Activated CD4-positive, CD25-positive, alpha-beta regulatory T cell treated with anti-CD3 and anti-CD28 coated beads, Interleukin-2, amount 50 U/mL, for 24 hours (primary cell): ENCODE measurements at places on chromosomes 12 and 14.

DNA sequence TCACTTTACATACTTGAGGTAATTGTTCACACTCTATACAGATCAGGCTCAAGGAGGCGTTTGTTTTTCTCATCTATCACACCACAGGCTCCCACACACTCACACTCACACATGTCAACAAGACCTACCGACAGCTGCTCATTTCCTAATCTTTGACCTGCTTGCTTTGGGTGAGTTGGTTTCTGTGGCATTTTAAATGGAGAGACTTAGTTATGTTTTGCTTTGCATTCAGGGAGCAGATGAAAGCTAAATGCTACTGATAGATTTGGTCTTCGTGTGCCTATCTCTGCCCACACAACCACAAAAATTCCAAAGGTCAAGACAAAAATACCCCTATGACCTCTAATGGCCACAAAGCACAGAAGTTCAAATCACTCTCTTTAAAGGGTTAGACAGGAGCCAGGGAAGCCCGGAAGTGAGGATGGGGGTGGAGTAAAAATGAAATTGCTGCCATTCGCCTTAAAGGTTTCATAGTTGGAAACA, 203.5 kb upstream of the G2E3 start:
- peak; percentile 57 for ATAC-seq

- no peak for ATAC-seq
Observed at GRCh38 chr12:53652366-53652765, 23.5 kb downstream of the ATP5MC2 start.

DNA sequence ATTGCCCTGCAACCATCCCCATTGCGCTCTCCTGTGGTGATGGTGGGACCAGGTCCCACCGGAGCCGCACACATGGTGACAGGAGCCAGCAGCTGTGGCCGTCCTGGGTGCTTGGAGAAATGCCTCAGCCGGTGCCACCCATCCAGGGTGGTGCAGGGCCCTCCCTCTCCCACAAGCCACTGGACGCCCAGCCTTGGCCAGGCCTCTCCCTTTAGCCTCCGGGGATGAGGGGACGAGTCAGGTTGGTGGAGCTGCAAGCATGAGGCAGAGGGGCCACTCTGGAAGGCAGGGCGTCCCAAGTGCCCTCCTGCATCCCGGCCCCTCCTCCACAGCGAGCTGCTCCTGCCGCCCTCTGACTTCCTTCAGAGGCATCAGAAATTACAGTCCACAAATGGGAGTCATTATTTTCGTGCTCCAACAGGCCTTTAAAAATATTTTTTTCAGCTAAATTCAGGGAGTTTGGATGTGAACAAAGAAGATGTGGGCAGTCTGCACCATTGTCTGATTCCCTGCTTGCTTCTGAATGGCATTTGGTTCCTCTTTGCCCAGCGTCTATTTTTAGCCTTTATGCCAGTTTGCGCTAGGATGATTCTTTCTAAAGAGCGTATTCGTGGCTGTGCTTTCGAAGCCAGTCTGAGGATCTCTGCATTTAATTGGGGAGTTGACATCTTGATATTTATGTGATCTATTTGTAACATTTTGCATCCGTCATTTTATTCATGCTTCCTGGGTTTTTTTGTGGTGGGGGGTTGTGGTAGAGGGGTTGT, 189.4 kb downstream of the ADGRD1 start:
- no peak for ATAC-seq

- ATAC-seq, result no peak
Observed at GRCh38 chr12:124869059-124869665, 5.5 kb upstream of the SCARB1 start.

DNA sequence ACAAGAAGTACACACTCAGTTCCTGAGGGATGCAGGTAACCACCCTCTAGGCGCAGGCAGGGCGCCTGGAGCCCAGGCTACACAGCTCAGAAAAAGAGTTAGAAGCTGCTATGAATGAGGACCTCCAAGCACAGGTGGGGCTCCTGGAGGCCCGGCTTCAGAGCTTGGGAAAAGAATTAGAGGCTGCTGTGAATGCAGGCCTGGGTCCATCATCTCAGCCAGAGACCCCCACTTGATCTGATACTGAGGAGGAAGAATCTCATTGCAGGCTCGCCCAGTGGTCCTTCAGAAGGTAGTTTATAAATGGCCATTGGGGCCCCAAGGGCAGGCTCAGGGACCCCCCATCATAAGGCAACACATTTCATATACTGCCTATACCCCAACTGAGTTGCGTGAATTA, 556.4 kb downstream of the SLC6A15 start:
- ATAC-seq, result no peak

GRCh38 chr12:23830210-23830609, 119.3 kb downstream of the SOX5 start:
- ATAC-seq, result no peak

DNA sequence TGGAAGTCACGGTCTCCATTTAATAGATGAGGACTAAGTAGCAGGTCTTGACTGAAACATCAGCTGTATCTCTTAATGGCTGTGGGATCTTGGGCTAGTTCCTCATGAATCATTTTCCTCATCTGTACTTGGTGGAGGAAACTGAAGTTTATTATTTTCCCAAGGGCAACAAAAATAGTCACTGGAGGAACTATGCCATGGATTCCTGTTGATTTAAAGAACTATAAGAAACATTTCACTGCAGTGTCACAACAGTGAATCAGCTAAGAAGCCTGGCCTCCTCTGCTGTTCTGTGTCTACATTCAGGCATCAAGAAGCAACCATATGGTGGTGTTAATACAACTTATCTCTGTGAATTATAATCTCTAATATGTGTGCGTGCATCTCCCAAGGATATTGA, 200.5 kb downstream of the STXBP6 start:
- no peak for ATAC-seq

DNA sequence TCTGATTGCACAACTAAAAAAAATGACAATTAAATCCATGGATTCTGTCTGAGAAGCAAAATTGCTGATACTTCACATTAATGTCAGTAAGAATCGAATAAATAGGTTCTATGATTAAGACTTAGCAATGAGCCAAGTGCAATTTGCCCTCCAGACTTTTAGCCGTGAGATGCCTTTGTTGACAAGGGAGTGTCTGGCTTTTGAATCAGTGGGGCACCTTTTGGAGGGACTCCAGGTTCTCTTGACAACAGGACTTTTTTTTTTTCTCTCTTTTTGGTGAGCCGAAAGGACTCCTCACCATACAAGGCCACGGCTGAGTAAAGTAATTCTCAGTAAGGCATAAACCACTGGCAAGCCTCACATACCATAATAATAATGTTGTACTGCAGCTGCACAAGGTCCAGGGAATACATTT, 4.7 kb upstream of the MDM1 start:
- no peak for ATAC-seq

DNA sequence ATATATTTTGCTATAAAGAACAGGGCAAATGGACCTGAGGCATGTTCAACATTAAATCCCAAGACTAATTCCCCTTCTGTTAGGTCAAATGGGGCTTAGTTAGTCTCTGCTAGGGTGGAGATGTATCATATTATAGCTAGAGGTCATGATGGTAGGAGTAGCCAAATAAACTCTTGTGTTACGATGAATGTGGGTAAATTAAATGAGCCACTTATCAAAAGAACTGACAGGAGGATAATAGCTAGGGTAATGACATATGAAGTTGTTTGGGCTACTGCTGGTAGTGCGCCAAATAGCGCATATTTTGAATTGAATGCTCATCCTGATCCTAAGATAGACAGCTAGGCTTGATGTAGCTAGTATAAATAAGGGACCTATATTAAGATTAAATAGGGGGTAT, 445.0 kb downstream of the GXYLT1 start:
- no peak for ATAC-seq

GRCh38 chr14:27608377-27608776, 1010.5 kb upstream of the NOVA1 start:
- no peak for ATAC-seq

DNA sequence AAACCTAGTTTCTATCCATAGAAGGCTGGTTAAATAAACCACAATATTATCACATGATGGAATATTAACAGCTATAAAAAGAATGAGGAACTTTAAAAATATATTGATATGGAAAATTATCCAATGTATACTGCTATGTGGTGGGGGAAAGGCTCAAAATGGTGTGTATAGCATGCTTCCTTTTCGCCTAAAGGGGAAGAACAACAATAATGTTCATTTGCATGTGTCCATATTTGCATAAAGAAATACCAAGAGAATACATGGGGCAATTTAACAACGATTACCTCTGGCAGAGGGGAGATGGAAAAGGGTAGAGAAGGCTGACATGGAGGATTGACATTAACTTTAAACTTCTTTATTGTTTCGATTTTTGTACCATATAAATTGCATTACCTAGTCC, 121.3 kb upstream of the PARP11 start:
- ATAC-seq, result no peak

DNA sequence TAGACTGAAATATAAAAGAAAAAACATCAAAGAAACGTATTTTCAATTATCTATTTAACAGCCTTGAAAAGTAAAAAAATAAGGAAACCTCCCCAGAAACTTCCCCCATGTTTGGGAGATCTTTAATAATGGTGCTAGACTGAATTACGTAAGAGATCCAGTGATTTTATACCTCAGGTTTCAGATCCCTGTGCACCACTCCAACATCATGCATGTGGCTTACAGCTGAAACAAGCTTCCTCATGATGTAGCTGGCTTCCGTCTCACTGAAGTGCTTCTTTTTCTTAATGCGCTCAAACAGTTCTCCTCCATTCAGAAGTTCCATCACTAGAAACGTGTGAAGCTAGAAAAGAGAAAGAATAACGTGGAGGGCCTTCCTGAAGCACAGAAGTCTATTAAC, 78.0 kb upstream of the TTC7B start:
- ATAC-seq, result no peak

- ATAC-seq, result no peak
Observed at GRCh38 chr12:58361056-58361455, 419.7 kb downstream of the ATP23 start.

DNA sequence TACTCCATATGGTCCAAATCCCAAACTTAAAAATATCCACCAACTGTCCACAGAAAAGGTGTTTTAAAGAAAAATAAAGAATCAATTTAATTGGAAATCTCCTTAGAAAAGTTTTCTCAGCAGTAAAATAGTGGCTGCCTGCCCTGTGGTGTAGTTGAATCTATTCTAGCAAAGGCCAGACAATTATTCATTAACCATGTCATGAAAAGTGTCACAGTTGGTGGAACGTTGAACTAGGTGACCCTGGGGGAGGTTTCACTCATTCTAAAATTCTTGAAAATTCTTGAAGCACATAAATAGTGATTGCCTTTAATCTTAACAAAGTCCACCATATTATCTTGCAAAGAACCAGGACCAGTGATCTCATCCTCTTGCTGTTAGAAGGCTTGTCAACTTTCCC, 78.4 kb upstream of the GZMB start:
- ATAC-seq, result no peak

GRCh38 chr14:50523271-50524041, 8.9 kb downstream of the MAP4K5 start:
- ATAC-seq, result no peak

GRCh38 chr12:102119674-102120563, at the start of the genes NUP37 and PARPBP:
Gene NUP37, minus strand, starts transcription at chr12:102120114. Its CDS starts 1,596 bp downstream, at chr12:102118518.
Gene PARPBP, plus strand, starts transcription at chr12:102120183. Its CDS starts 3,706 bp downstream, at chr12:102123889.
- ATAC-seq, result peak; percentile 97

- ATAC-seq, result no peak
Observed at GRCh38 chr12:12908252-12908651, 16.9 kb downstream of the GPRC5A start.

DNA sequence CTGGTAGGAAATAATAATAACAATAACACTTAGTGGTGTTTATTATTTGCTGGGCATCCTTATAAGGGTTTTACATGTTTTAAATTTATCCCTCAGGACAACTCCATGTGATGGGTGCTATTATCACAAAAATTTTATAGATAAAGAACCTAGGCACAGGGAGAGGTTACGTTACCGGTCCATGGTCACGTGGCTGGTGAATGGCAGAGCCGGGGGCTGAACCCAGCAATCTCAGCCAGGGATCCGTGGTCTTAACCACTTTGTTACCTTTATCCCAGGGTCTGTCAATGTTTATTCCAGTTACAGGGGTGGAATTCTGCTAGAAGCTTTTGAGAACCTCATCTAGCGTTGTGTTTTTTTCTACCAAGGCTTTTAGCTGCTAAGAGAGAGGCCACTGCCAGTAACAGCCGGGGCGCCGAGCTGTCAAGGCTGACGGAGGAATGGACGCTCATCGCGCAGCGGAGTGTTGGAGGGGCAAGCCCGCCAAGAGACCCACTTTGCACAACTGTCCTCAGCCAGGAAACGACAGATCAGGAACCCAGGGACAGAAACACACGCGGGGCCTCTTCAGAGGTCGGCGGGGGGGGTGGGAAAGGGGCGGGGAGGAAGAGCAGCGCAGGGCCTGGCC, 418 bp downstream of the AMN1 start:
- ATAC-seq, result peak; percentile 7

GRCh38 chr14:94173471-94173884, 644 bp upstream of the PPP4R4 start:
- ATAC-seq, result no peak

- no peak for ATAC-seq
Observed at GRCh38 chr14:101554991-101555668, 6.2 kb upstream of the DIO3 start.

DNA sequence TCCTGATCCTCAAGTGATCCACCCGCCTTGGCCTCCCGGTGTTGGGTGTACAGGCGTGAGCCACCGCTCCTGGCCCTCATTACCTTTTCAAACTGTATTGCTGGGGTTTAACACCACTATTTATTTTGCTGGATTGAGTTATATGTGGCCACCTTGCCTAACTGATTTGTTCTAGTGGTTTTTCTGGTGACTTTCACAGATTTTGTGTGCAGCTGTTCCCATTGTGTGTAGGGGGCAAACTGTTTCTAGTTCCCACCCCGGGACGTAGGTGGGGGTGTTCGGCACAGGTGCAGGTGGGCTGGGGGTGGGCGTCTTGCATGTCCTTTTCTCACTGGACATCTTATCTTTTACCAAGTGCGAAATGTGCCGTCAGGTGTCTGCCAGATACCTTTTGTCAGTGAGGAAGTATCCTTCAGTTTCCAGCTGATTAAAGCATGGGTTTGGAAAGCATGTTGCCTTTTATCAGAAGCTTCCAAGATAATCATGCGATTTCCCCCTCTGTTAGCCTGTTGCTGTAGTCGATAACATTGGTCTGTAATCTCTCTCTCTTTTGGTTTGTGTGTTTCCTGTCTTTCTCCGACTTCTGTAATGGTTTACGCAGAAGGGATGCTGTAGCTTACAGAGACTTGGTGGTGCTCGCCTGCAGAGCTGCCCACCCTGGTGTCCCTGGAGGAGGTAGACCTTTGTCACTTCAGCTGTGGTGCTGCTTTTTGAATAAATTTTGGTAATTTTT, 33.6 kb downstream of the AACS start:
- ATAC-seq, result no peak

- no peak for ATAC-seq
Observed at GRCh38 chr12:15118955-15119354, 102.3 kb downstream of the RERG start.

DNA sequence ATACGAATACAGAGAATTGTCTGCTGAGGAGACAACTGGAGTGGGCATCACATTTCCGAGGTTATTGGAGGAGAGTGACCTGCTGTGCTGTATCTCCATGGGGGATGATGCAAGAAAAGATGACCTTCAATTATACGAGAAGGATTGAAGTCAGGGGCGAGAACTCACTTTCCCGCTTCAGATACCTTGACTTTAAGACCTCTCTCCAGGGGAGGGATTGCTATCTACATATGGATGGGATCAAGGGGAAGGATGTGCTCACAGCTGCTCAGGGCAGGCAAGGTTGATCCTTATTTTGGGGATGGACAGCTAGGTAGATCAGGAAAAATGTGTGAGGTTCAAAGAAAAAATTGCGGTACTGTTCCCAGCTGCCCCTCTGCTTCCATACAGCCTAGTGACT, 24.4 kb downstream of the NEUROD4 start:
- ATAC-seq, result no peak
